ENCODE measurements at places on chromosomes 12 and 14.

DNA sequence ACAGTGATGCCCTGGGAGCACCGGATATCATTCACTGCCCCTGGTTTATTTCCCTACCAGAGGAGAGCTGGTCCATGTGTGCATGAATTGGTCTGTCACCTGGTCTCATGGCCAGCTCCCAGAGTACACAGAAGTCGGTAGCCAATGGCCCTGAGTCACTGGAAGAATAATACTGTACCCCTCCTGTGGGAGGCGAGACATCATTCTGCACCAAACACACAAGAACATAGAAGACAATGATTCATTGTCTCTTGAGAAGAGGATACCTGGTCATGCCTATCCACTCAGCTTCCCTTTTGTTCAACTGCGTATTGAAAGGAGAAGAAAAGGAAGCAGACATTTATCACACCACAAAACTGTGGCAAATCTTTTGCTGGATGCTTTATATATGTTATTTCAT is 216.2 kb downstream of the DPF3 start:
- DNase-seq, result no peak

DNA sequence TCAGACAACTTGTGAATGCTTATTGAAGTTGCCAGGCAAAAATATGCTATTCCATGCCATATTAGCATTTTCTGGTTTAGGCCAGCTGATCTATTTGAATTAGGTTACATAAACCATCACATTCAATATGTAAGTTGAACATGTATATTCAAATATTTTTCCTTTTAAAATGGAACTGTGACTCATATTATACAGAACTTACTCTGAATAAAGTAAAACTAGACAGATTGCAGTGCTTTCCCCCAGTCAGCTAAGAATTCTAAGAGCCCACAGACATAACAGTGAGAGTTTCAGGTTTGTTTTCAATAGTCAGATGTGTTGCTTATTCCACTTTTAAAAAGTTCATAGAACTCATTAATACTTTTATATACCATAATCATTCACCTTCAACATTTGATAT is 119.8 kb downstream of the MGST1 start:
- DNase-seq, result no peak

DNA sequence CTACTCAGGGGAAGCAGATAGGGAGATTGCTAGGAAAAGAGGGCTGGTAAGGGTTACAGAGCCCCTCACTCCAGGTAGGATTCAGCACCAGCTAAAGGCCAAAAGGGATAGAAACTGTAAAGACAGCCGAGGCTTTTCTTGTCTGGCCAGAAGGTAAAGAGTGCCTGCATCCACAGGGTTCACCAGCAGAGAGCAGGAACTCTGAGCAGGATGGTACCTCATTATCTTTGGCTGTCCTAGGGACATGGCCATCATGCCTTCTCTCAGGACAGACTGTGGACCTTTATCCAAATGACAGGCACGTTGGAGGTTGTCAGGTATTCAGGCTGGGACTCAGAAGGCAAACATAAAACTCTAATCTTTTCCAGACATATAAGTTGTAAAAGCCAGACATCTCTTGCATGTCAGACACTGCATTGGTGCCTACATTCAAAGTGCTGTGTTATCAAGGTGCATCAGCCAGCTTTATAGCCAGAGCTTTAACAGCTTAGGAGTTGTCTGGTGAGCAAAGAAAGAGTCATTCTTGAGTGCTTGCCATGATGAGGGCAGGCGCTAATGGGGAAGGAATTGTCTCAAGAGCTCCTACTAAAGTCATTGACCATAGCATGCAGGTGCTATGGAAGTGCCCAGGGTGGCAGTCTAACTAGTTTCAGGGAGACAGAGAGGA is 89.5 kb downstream of the PELI2 start:
- no peak for DNase-seq

DNA sequence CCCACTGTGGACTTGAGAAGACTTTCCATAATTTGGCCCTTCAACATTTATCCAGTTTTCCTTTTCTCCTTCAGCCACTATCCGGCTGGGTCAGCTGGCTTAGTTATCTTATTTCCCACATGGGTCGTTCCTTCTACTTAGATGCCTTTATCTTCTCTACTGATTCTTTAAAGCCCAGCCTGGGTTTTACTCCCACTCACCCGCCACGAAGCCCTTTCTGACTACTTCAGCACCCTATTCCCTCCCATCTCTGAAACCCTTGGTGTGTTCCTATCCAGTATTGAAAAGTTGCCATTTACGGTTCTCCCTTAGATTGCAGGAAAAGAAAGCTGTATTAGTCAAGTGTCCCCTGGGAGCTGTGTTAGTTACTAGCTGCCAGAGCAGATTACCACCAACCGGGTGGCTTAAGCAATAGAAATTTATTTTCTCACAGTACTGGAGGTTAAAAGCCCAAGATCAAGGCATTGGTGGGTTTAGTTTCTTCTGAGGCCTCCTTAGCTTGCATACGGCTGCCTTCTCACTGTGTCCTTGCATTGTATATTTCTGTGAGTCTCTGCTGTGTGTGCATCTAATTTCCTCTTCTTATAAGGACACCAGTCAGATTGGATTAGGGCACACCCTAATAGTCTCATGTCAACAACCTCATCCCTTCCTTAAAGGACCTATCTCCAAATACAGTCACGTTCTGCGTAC is 105.5 kb downstream of the GPATCH2L start:
- DNase-seq, result no peak

DNA sequence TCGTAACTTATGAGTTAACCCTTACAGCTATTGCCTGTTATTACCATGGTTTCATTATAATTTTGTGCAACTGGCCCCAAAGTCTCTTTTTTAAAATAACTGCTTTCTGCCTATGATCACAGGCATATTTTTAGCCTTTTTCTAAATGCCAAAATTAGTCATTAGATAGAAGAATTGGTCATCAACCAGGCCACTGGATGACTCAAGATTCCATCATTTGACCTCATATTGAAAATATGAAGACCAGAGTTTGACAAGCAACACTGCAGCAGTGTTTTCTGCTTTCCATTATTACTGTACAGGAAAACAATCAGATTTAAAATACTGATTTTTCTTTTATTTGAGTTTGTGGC is 54.7 kb upstream of the OTOGL start:
- no peak for DNase-seq

DNA sequence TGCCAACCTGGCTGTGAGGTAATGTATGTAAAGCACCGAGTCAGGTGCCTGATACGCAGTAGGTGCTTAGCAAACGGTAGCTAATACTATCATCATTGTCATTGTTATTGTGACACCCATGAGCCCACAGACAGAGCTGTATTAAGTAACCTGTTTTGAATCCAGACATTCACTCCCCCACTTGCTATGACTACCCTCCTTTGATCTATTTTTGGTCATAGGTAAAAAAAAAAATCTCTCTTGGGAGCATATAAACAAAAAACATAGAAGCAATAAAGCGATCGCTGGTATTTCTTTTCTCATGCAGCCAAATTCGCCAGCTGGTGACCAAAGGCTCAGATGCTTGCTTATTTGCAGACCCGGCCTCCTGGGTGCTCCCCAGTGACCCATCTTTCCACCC is 330.2 kb downstream of the DPF3 start:
- DNase-seq, result no peak

DNA sequence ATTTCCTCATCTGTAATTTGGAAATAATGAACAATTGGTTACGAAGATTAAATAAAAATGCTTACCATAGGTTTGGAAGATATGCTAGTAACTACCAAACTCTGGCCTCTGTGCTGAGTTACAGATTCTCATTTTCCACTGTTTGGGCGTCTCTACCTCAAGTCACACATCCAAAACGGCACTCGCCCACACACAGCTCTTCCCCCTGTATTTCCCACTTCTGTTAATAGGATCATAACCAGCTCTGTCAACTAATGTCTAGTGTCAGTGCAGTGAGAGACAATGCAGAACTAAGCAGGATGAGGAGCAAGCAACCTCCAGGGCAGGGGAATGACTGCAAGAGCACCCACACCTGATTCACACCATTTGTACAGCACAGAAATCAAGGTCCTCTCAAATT is 10.9 kb upstream of the SYCP3 start:
- DNase-seq, result no peak

GRCh38 chr12:11812586-11813437 is 163.3 kb downstream of the ETV6 start:
- no peak for DNase-seq

DNA sequence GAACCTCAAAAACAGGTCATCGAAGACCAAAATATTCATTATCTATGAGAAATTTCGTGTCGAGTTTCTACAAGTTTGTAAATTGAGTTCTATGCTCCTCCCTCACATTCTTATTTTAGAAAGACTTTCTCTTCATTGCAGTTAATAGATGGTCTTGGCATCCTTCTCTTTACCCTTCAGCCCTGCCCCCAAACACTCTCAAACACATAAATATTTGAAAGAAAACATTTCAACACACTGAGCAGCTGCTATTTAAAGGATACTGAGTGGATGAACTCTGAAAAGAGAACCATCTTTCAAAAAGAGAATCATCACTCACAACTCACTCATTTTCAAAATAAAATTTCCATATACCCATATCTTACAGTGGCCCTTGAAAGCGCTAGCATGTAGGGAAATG is 67.1 kb downstream of the NUAK1 start:
- no peak for DNase-seq

- no peak for DNase-seq
These were observed 253.7 kb downstream of the ATXN7L3B start for GRCh38 chr12:74791365-74791764.

DNA sequence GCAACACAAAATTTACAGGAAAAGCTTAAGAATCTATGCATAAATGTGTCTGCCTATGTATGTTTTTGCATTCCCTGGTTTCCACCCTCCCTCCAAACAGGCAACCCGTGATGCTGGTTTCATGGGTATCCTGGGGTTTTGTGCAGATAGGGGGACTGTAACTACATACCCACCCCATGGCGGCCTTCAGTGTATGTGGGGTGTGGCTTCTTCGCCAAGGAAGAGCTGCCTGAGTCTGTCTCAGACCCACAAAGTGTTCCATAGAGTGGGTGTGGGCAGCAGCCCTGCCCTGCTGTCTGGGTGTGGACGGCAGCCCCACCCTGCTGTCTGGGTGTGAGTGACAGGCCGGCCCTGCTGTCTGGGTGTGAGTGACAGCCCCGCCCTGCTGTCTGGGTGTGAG is 174.8 kb downstream of the ADGRD1 start:
- no peak for DNase-seq

GRCh38 chr12:124581307-124582107 is 14.1 kb upstream of the NCOR2 start:
- DNase-seq, result no peak

DNA sequence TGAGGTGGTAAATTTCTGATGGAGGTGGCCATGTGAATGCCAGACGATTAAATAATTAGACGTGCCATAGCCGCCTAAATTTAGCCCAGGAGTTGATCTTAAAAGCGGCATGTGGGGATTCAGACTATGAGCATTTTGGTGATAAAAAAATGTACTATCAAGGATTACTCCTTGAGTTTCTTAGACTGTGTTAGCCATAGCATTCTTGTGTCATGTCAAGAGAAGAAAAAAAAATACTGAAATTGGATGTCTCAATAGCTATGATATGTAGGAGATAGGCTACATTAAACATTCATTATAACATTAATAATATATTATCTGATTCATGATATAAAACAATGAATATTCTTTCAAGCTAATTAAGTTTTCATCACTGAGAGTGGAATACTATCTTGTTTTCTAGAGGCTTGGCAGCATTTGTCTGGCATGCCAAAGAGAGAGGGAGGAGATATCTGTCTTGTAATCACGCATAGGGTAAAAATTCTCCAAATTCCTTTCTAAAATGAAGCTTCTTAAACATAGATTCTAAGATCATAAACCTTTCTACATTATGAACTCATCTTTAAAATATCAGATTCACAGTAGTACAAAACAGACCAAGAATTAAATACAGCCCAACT is 727.0 kb downstream of the C12orf50 start:
- DNase-seq, result no peak

GRCh38 chr14:59317798-59318505 is 129.5 kb downstream of the DAAM1 start:
- no peak for DNase-seq

GRCh38 chr14:32259368-32260013 is 56.4 kb upstream of the RNU6-8 start:
- DNase-seq, result no peak

- no peak for DNase-seq
These were observed 78.8 kb downstream of the TMCC3 start for GRCh38 chr12:94571556-94571955.

- DNase-seq, result peak; percentile 29
These were observed 12.4 kb upstream of the ITGB7 start for GRCh38 chr12:53219292-53219955.

DNA sequence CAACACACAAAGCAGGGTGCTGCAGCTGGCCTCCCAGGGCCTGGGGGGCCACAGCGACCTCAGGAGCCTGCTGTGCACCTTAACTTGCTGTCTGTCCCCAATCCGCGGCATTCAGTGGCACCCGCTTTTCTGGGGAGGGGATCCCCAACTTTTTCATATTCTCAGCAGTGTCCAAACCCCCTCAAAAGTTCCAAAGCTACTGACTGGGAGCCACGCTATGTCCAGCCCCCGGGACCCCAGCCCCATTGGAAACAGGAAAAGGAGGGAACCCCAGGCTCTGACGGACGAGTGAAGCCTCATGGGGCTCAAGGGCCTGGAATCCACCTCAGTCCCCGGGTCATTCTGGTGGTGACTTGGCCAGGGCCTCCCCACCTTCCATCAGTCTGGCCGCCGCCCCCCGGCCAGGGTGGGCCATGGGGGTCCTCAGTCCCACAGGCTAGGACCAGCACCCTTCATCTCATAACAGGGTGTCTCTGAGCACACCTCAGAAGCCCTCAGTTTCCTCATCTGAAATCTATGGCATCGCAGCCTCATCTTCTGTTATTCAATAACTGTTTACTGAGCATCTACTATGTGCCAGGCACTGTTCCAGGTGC is 127.3 kb downstream of the NCOR2 start:
- no peak for DNase-seq

- no peak for DNase-seq
These were observed 37.8 kb upstream of the ATP2A2 start for GRCh38 chr12:110243227-110243626.

- DNase-seq, result no peak
These were observed 47.3 kb upstream of the FZD10 start for GRCh38 chr12:130114952-130115351.

DNA sequence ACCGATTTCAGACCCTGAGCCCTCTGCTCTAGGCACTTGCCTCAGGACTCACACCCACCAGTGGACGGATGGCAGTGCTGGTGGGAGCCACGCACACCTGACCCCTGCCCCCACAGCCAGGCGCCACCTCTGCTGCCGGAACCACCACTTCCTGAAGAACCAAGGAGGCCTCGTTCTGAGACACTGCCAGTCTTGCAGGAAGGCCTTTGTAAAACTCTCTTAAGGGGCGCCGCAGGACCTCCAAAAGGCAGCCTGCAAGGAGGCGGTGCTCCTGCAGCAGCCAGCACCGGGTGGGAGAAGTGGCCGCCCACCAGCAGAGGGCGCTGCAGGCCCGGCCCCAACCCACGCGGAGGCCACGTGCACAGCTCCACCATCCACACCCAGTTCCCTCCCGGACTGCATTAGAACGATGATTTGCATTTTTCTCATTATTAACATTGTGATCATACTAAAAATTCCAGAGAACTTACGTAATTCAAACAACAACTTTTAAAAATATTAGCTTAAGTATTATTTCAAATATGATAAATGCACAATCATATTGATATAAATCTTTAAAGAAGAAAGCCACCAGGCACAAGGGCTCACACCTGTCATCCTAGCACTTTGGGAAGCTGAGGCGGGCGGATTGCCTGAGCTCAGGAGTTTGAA is 12.8 kb downstream of the STX2 start:
- DNase-seq, result peak; percentile 56

Data from activated naive CD4-positive, alpha-beta T cell (primary cell).